ENCODE measurements at places on chromosomes 6 and 20.

DNA sequence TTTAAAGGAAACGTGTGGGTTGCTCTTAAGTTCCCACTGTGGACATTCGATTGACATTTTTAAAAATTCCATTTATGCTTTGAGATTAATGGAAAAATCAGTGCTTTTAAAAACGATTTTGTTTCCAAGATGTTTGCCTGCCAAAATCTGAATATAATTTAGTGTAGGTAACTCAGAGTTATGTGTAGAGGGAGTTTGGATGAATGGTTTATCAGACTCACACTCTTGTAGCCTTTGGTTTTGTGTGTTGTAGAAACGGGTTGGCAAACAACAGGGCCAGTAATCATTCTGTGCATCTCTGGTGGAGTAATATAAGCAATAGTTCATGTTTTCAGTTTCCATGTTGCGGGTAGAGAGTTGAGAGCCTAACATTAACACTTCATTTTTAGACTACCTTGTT is 140.6 kb downstream of the RPS12 start:
- DNase-seq = no peak

DNA sequence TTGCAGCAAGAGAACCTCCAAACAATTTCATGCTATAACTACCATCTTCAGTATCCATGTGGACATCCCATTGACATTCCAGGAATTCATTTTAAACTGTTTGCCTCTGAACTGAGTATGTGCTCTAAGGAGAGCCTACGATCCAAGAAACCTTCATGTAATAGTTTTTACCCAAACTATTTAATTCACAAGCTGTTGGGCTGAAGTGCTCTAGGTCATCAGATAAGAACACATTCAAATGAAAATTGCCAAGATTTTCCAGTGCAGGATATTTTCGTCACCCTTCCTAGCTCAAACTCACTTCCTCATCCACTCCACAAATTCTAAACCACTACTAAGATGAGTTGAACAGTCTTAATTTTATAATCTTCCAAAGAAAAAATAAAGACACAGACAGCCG is 12.8 kb downstream of the RSPO3 start:
- DNase-seq = no peak

- DNase-seq = no peak
These were observed 84.1 kb downstream of the CD24 start for GRCh38 chr6:106890447-106890846.

- no peak for DNase-seq
These were observed 56.6 kb downstream of the TOX2 start for GRCh38 chr20:43971267-43971666.

DNA sequence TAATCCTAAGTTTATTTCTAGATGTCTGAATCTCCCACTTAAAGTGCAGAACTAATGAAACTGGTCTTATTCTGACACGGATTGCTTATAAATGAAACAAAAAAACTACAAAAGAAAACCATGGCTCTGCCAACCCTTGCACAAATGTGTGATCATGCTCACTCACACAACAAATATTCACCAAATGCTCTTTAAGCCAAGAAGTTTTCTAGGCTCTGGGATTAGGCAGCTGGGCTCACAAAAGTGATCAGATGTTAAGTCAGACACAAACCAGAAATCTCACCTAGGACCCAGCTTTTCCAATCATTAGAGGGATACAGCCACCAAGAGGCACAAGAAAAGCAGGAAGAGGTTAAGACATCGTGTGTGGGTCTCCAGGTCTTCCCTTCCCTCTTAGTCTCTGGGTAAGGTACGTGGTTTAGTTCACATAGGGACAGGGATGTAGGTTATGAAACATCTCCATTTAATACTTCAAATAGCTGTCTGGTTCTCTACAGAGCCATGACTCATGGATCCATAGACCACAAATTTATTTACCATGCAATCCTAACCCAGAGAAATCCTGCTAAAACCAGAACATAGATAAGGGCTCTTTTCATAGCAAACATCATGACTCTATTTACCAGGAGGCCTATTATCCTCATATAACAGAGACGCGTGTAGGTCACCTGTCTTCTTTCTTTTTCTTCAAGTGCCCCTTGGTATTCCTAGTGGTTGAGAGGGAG is 165.2 kb downstream of the WDR27 start:
- no peak for DNase-seq

- no peak for DNase-seq
These were observed 21.6 kb upstream of the MTRF1L start for GRCh38 chr6:153023977-153024708.

DNA sequence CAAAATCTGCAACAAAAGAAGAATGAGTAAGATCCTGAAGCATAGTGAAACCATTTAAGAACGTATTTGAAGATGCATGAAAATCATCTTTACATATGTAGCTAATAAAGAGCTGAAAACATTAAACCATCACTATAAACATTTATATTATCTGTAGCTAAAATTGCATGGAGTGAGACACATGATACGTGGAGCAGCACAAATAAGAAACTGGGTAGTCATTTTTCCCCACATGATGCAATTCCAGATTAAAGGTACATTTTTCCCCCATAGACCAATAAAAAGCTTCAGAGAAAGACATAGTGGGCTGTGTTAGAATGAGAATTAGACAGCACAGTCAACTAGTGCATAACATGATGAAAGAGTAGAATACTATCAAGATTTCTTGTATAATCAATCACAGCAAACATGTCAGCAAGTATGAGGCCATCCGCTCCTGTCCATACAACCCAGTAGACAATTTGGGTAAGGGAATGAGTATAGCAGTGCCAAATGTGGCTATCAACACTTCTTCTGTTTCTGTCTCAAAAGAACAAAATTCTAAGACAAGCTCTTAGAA is 67.0 kb downstream of the RSPO3 start:
- DNase-seq = no peak

Data from activated naive CD8-positive, alpha-beta T cell treated with anti-CD3 and anti-CD28 coated beads, Interleukin-2, amount 50 U/mL, for 16 hours (primary cell).